ENCODE measurements at places on chromosomes 6 and 20. TPM values are rescaled to one million over a fixed set of nuclear protein-coding genes. Genes with fewer than 3 reads are reported as not detected.
A peak's percentile ranks its signal among the peaks of the same experiment; 100 is the strongest.

DNA sequence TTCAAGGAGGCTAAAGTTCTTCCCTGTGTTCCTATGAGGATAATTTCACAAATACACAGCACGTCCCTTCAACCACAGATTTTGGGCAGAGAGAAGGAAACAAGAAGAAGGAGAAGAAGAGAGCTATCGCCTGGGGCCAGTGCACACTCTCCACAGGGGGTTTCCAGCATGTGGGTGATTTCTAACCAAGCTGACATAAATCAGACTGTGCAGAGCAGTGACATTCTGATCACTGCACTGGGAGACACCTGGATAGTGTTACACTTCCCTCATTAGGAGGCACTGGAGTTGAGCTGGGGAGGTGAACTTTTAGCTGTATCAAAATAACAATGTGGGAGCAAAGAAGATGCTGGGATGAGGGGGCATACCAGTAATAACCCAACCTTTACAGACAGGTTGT is 71.8 kb upstream of the CENPW start:
- no peak for DNase-seq

Gene CRIP3
- not detected for total RNA-seq

Gene GSTA2
- not detected for total RNA-seq

GRCh38 chr6:71226151-71226550 is 62.5 kb upstream of the OGFRL1 start:
- DNase-seq: no peak

- no peak for DNase-seq
Observed at GRCh38 chr20:33650111-33650752, 11.9 kb upstream of the C20orf144 start.

- no peak for DNase-seq
Observed at GRCh38 chr6:24108056-24108455, 18.0 kb upstream of the NRSN1 start.

DNA sequence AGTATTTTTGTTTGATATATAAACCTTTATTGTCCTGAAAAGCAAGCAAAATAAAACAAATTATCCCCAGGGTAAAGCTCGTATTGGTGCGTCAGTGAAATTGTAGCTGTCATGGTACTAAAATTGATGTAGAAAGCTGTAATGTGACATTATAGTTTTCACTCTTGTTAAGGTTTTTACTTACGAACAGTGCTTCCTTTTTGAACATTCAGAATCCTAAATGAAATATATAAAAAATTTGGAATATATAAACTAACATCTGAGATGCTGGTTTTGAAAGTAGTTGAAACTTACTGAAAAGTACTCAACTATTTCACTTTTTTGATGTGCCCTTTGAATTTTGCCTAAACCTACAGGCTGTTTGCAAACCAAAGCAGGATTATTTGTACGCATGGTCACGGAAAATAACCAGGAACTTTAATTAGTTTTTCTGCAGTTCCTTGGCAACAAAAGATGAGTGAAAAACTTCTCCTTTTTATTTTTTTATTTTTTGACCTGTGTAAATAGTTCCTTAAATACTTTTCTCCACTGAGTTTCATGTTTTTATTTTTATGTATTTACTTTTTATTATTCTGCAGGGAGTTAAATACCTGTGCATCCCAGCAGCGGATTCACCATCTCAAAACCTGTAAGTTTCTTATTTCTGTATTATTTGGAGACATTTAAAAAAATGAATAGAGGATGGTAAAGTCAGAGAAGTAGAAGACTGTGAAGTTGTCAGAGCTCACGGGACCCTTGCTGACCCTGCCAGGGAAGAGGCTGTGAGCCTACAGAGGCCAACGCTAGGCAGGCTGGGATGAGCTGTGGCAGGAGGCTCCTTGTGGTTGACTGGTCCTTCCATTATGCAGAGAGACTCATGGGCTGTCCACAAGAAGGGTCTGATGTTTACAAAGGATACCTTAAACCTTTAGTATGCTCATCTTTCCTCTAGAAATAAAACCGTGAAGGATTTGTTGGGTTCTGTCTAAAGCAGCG is 42.5 kb downstream of the DUSP22 start:
- DNase-seq: no peak

DNA sequence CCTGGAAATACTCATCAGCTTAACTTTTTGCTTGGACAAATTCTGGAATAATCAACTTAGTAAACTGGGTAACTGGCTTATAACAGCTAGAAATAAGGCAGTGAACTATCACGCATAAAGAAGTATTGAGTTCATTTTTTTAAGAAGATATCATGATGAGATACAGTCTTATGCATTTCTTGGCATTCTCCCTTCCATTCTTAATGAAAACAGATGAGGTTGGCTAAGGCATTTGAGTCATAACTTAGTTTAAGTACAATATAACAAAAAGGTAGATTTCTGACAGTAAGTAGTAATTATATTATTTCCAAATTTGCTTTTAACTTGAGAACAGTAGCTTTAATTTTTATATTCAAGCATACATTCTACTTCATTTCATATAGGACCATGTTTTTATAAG is 56.1 kb downstream of the SAMD5 start:
- DNase-seq: no peak

Gene PACRG
- total RNA-seq: 0.29 TPM

GRCh38 chr6:21850691-21851090 is 257.1 kb downstream of the SOX4 start:
- DNase-seq: no peak

DNA sequence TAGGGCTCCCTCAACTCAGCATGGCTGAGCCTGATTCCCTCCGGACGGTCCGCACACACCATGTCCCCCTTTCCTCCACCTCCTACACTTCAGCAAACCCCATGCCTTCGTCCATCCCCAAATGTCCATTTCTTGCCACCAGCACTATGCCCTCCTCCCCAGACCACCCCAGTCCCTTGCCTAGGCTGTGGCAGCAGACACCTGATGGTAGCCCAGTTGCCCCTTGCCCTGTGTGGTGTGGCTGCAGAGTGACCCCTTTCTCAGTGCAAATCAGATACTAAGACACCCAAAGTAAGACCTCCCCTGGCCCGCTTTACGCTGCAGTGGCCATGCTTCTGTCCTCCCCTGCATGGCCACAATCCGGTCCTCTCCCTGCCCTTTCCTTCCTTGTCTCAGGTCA is 34.1 kb upstream of the CD93 start:
- no peak for DNase-seq

Gene LRRN4
- total RNA-seq: 152 TPM

DNA sequence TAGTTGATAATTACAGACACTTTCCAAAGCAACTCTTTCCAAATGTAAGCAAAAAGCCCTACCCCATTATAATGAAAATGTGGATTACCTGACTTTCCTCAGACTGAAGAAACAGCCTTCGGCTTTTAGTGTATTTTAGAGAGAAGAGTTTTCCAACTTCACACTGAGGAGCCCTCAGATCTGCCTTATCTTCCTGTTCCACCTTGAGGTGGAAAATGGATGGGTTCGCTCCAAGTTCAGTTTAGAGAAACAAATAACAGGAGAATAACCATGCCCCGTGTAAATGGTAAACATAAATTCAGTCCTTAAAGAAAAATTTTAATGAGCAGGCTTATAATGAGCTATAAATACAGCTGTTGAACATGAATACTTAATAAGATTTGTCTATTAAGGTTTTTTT is 21.1 kb upstream of the MTHFD1L start:
- DNase-seq: no peak

GRCh38 chr6:16505711-16506357 is 255.4 kb downstream of the ATXN1 start:
- DNase-seq: no peak

- no peak for DNase-seq
Observed at GRCh38 chr6:107369493-107369892, 89.9 kb downstream of the PDSS2 start.

- DNase-seq: no peak
Observed at GRCh38 chr6:43373252-43373875, 3.9 kb upstream of the ZNF318 start.

- DNase-seq: no peak
Observed at GRCh38 chr6:76220805-76221204, 148.3 kb upstream of the IMPG1 start.

DNA sequence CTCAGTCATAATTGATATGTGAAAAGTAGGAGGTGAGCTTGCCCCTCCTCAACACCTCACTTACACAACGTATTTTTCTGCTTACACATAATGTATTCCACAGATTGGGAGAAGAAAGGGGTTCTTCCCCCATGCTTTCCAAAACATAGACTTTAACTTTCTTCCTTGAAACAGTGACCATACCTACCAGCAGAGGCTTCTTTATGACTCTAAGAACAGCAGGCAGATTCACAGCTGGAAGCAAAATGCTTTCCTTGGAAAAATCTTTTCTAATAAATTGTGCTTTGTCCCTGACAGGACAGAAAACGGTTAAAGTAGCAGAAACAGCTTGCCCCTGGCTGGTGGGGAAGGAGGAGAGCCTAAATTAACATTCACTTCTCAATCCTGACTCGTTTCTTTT is 629.1 kb upstream of the IMPG1 start:
- no peak for DNase-seq

DNA sequence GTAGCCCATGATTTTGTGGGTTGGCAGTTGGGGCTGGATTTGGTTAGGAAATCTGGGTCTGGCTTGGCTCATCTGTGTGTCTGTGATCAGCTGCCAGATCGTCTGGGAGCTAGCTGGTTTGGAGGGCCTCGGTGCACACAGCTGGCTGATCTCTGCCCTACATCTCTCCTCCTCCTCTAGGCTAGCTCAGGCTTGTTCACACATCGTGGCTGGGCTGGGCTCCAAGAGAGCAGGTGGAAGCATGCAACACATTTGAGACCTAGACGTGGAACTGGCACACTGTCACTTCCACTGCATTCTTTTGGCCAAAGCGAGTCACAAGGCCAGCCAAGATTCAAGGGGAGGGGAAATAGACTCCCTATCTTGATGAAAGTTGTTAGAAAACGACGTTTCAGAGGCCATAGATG is 15.9 kb downstream of the NDUFAF5 start:
- DNase-seq: peak; percentile 50

Gene SLC17A4
- not detected for total RNA-seq

- DNase-seq: no peak
Observed at GRCh38 chr20:25000268-25000801, 7.8 kb upstream of the APMAP start.

GRCh38 chr20:25230166-25230831 is 17.6 kb upstream of the PYGB start:
- DNase-seq: no peak

DNA sequence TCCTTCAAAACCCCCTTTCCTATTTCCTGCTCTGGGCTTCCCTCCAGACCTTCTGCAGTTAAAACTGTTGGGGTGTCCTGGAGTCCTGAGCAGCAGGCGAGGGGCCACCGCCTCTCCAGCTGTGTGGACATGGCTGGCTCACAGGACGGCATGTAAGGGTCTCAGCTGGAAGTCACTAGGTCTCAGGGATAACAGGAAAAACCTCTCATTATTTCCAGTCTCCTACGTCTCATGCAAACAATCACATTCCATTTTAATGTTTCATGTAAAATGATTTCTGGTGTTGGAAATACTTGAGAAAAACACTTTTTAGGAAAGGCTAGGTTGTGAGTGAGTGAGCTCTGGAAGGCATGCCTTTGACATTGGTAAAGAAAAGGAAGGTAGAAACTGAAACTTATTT is 158.7 kb downstream of the SCML4 start:
- no peak for DNase-seq

All from epithelial cell of proximal tubule (primary cell).